ENCODE measurements at places on chromosomes 11 and 22. TPM values are rescaled to one million over a fixed set of nuclear protein-coding genes. Genes with fewer than 3 reads are reported as not detected.
A peak's percentile ranks its signal among the peaks of the same experiment; 100 is the strongest.

Gene HORMAD2
- 3.1 TPM for total RNA-seq

DNA sequence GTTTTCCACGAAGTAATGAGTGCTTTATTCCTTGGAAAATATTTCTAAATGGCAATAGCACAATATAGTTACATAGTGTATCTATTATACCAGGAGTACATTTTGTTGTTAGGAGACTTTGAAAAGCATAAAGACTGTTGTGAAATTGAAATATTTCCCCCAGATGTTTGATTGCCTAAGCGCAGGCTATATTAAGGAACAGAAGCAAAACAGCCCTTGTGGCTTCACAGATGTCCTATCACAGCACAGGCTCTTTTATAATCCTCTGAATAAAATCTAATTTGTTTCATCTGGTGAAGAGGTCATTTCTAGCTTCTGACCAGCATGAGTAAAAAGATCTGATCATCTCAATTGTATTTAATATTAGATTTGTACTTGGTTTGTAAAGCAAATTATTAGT lies 48.2 kb downstream of the BSX start:
- no peak for DNase-seq

GRCh38 chr11:11592146-11592684 lies 29.6 kb downstream of the GALNT18 start:
- DNase-seq = no peak

GRCh38 chr11:8794677-8795103 lies 112.1 kb downstream of the RPL27A start:
- peak; percentile 86 for DNase-seq
